HCT116 (cell line): ENCODE measurements at places on chromosomes 2 and 18. TPM values are rescaled to one million over a fixed set of nuclear protein-coding genes. Genes with fewer than 3 reads are reported as not detected.

The SRD5A2 gene
- not detected for total RNA-seq

DNA sequence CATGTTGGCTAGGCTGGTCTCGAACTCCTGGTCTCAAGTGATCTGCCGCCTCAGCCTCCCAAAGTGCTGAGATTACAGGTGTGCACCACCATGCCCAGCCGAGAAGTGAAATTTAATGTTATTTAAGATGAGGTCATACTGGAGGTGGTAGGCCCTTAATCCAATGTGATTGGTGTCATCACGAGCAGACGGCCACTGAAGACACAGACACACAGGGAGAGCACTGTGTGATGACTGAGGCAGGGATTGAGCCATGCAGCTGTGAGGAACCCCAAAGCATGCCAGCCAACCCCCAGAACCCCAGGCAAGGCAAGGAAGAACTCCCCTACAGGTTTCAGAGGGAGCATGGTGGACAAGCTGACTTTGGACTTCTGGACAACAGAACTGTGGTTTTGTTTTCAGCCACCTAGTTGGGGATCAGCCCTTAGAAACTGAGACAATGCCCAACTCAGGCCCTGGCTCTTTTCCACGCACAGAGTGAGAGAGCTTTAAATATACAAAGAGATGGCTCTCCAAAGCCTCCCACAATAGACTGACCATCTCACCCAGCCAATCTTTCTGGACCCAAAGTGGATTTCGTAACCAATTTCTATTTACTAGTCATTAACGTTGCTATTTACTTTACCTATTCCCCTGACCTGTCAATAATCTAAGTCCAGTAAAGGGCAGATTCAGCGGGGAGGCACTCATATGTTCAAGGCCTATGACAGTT lies 34.2 kb downstream of the TBC1D8 start:
- no peak for DNase-seq

DNA sequence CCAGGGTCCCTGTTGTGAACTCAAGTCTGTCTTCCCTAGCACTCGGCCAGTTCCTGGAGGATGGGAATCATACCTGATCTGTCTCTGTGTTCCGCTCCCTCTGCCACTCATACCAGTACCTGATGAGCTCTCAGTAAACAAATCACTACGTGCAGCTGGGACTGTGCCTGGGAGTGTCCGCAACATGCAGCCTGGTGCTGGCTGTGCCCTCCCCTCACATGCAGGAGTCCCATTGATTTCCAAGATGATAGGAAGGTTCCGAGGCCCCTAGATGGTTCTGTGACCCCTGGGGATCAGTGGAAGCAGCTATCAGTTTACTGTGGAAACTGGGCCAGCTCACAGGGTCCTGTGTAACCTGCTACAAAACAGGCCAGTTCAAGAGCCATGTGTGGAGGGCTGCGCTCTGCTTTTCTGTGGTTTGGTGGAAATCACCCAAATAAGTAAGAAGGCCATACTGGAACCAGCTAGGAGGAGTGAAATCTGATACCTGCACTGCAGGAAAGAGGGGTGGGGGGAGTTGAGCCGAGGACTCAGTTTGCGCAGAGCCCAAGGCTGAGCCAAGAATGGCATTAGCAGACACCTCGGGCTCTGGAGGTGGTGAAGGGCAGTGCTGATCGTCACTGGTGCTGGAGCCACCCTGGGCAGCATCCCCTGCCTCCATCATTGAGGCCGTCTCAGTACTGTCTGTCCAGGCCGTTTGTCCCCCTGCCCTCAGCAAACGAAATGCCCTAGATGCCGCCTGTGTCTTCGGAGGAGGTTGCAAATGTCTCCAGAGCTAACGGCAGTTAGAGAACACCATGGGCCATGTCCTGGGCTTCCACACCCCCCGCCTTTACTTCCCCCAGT lies 93.3 kb downstream of the KLHL29 start:
- DNase-seq: no peak

The MREG gene
- 16.9 TPM for total RNA-seq

GRCh38 chr2:118732432-118732831 lies 115.0 kb downstream of the EN1 start:
- DNase-seq: no peak

GRCh38 chr18:28153485-28154065 lies 23.4 kb downstream of the CDH2 start:
- DNase-seq: no peak

The KLHL41 gene
- 0.15 TPM for total RNA-seq

The FARP2 gene
- 49.3 TPM for total RNA-seq

The SLC25A52 gene
- not detected for total RNA-seq

The PLCL1 gene
- 0.07 TPM for total RNA-seq

DNA sequence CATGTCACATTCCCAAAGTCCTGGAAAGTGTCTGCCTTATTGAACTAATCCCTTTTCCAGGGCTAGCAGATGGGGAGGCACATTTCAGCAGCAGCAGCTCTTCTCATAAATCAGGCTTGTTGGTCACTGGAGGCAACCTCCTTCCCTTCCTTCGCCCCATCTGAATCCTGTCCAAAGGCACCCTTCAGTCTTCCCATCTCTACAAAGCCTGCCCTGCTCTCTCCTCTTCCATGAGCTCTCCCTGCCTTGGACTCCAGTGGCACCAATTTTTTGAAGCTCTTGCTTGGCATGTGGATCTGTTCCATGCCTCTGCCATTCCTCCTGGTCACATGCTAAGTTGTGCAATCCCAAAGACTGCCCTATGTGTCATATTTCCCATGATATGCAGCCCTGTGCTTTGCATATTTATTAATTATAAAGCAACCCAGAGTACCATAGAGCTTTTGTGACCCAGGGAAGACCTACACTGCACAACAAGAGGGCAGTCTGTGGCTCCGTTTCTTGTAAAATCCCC lies 70.3 kb downstream of the ANTXR1 start:
- no peak for DNase-seq

The CTDSP1 gene
- 90.7 TPM for total RNA-seq

DNA sequence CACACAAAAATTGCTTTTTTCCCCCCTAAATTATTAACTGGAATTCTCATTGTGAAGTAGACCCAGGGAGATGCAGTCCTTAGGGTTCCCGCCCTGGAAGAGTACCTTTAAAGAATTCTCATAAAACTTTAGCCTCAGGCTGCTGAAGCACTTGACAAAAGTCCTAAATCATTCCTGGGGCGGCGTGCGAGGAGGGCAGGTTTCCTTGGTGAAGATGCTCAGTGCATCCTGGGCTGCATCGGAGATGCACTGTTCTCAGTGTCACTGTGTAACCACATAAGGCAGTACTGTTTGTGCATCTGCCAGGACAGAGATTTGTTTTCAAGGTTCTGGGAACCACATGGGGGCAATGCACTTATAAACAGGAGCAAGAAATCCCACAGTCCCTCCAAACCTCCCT lies 62.6 kb downstream of the ZNF236 start:
- DNase-seq: no peak

The DPP4 gene
- 3.6 TPM for total RNA-seq

The POTEI gene
- 1.2 TPM for total RNA-seq

DNA sequence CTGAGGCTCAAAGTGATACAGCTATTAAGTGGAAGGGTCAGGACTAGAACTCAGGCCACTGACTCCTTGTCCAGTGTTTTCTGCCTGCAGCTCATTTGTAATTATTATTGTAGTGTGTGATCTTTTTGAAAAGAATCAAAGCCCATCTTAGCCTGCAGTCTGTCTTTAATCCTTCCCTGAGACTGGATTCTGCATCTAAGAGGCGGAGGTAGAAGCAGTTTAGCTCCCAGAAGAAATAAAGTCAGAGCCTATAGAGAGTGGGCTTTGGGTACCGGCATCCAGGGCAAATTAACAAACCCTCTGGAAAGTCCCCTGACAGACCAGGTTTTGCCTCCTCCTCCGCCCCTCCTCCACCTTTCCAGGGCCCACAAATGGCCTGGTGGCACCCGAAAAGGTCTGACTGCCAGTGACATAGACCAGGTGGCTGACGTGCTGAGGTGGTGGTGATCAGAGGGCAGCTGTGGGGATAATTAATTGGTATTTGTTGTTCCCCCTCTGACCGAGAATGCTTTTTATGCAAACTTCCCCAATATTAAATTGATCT lies 2.2 kb upstream of the RAX start:
- DNase-seq: no peak

The RGPD3 gene
- total RNA-seq: 0.15 TPM

The HRH4 gene
- not detected for total RNA-seq

GRCh38 chr2:67039517-67040103 lies 357.5 kb upstream of the ETAA1 start:
- DNase-seq: no peak

DNA sequence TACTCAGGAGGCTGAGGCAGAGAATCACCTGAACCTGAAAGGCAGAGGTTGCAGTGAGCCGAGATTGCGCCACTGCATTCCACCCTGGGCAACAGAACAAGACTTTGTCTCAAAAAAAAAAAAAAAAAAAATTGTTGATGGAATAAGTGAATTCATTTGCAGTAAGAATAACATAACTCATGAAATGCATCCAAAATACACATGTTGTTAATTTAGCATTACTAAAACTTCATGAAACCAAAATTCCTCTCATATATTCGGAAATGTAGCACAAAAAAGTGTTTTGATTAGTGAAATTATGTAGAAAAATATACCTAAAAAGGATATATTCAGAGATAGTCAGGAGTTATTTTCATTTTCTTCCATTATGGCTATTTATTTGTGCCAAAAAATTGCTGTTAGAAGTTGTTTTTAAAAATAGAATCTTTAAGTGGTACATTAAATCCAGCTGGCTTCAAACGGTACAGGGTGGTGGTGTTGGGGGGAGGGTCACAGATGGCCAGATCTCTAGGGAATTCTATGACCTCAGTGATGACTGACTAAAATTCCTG lies 78.2 kb upstream of the UGP2 start:
- no peak for DNase-seq

- DNase-seq: no peak
These were observed 156.1 kb upstream of the LMAN1 start for GRCh38 chr18:59515147-59515546.

The VIL1 gene
- 0.49 TPM for total RNA-seq

The ATP6V1C2 gene
- 2.0 TPM for total RNA-seq

DNA sequence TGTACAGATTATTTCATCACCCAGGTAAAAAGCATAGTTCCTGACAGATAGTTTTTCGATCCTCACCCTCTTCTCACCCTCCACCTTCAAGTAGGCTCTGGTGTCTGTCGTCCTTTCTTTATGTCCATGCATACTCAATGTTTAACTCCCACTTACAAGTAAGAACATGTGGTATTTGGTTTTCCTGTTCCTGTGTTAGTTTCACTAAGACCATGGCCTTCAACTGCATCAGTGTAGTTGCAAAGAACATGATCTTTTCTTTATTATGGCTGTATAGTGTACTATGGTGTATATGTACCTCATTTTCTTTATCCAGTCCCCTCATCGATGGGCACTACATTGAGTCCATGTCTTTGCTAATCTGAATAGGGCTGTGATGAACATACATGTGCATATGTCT lies 184.2 kb downstream of the KCNJ3 start:
- DNase-seq: no peak

- no peak for DNase-seq
These were observed 58.6 kb downstream of the KCNG2 start for GRCh38 chr18:79856119-79857007.

The COX5B gene
- 283 TPM for total RNA-seq

DNA sequence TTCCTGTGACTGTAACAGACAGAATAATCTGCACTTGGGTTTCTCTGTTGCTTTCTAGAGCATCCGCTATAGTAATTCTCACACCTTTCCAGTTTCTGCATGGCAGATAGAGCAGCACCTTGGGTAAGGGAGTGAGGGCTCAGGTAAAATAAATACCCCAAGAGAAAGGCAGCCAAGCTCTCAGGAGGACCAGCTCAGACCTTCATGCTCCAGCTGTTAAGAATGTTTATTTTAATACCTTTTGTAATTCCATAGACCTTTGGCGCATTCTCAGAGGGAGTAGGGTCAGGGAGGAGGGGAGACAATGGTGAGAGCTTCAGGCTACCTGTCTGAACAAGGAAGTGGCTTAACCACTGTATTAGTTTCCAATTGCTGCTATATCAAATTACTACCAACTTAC lies 16.2 kb upstream of the TMEM178A start:
- no peak for DNase-seq

The GPAT2 gene
- 54.2 TPM for total RNA-seq

GRCh38 chr2:604854-605524 lies 72.2 kb downstream of the TMEM18 start:
- no peak for DNase-seq

DNA sequence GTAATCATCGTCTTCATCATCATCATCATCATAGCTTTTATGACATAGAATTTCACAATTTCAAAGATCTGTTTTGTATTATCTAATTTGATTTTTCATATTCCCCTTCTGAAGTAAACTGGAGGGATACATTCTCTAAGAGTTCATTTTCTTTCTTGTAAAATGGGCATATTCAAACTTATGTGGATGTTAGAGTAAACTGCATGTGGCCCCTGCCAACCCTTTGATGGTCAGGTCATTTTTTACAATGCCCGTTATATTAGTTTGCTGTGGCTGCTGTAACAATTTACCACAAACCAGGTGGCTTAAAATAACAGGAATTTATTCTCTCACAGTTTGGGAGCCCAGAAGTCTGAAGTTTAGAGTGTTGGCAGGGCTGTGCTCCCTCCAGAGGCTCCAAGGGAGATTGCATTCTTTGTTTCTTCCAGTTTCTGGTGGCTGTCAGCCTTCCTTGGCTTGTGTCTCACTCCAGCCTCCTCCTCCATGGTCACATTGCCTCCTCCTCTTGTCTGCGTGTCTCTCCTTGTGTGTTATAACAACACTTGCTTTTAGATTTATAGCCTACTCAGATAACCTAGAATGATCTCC lies 127.5 kb upstream of the MMADHC start:
- DNase-seq: peak; percentile 35

DNA sequence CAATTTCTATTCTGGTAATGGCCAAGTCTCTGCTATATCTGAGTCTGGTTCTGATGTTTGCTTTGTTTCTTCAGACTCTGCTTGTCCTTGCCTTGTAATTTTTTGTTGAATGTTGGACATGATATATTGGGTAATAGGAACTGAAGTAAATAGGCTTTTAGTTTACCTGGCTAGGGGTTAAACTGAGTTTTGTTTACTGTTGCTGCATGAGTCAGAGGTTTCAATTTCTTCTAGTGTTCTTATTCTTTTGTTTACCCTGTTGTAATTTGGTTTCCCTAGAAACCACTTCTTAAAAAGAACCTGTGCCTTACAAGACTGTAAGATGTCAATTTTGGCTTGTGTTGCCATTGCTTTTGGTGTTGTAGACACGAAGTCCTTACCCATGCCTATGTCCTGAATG lies 285.0 kb upstream of the KCNH7 start:
- no peak for DNase-seq

The RBM44 gene
- total RNA-seq: 0.54 TPM

The PROM2 gene
- total RNA-seq: 11.9 TPM

- DNase-seq: no peak
These were observed 465.9 kb upstream of the ID2 start for GRCh38 chr2:8215982-8216381.

The SLC39A10 gene
- 59.0 TPM for total RNA-seq

- no peak for DNase-seq
These were observed 25.5 kb downstream of the SLC4A5 start for GRCh38 chr2:74317701-74318100.

DNA sequence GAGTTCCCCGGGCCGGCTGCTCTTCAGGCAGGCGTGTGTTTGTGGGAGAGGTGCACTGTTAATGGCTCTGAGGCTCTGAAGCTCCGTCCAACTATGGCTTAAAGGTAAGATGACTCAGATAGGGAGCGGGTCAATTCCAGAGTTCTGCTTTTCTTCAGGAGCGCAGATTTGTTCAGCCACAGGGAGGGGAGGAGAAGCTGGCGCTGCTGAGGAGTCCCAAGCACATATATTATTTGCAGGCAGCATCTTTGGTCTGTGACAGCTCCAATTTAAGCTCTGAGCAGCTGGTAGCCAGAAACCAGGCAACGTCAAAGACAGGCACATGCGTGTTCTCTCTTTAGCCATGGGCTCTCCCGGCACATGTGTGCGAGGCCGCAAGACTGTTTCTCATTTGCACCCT lies 229.2 kb downstream of the BCL2 start:
- DNase-seq: no peak
